ENCODE measurements at places on chromosomes 3 and 15.

- DNase-seq, result no peak
Observed at GRCh38 chr3:87792534-87793336, 266.1 kb downstream of the CGGBP1 start.

DNA sequence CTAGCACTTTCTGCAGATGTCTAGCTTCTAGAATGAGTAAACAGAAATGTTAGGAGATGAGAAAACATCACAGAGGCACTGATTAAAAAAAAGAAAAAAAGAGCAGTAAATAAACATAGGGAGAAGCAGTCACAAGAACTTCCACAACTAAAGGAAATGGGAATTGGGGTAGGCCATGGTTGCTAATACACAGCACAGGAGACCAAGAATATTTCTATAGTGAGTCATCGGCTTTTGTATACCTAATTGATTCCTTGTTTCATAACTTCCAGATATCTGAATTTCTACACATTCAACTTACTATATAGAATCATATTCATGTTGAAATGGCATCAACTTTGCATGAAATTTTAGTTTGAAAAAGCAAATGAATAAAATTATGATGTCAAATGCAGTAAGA, 47.3 kb upstream of the TCF12 start:
- DNase-seq, result no peak

GRCh38 chr15:35654332-35654731, 108.4 kb upstream of the DPH6 start:
- no peak for DNase-seq

DNA sequence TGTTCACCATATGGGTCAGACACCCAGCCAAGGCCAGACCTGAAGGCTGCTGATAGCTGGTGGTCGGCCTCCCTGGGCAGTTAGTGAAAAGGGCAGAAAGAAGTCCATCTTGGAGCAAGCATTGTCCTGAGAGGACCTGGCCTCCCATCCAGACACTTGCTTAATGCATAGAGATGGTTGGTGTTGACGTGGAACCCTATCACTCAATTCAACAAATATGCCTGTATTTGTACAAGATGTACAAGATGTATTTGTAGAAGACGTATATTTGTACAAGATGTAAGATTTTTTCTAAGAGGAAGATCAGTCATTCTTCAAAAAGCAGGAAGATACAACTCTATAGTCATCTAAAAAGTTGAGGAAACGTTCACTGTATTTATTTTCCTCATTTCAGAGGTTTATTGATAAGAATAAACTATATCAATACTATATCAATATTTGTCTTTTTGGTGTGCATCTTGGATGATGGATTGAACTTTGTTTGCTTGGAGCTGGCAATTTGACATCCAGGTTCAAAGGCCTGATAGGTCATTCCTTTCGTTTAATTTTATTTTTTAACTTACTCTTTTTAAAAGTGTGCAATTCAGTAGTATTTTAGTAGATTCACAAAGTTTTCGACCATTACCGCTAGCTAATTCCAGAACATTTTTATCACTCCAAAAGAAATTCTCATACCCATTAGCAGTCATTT, 5.9 kb downstream of the TMEM42 start:
- no peak for DNase-seq

DNA sequence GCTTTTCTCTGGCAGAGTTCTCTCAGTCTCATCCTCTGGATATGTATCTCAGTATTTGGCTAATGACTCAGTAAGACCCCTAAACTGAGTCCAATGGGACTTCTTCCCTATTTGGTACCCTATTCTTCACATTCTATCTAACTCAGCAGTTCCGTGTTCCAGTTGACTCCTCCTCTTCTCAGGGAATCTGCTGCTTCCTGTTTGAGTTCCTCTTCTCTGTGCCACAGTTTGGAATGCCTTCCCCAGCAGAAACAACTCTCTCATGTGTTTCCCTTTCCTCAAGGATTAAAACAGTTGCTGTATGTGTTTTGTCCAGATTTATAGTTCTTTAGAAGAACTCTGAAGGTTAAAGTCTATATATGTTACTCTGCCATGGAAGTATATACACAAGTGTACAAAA, 344.0 kb upstream of the RARB start:
- DNase-seq, result no peak

GRCh38 chr3:7817239-7817638, 684.4 kb upstream of the LMCD1 start:
- DNase-seq, result no peak

GRCh38 chr15:89346516-89347231, 12.1 kb upstream of the POLG start:
- DNase-seq, result no peak

DNA sequence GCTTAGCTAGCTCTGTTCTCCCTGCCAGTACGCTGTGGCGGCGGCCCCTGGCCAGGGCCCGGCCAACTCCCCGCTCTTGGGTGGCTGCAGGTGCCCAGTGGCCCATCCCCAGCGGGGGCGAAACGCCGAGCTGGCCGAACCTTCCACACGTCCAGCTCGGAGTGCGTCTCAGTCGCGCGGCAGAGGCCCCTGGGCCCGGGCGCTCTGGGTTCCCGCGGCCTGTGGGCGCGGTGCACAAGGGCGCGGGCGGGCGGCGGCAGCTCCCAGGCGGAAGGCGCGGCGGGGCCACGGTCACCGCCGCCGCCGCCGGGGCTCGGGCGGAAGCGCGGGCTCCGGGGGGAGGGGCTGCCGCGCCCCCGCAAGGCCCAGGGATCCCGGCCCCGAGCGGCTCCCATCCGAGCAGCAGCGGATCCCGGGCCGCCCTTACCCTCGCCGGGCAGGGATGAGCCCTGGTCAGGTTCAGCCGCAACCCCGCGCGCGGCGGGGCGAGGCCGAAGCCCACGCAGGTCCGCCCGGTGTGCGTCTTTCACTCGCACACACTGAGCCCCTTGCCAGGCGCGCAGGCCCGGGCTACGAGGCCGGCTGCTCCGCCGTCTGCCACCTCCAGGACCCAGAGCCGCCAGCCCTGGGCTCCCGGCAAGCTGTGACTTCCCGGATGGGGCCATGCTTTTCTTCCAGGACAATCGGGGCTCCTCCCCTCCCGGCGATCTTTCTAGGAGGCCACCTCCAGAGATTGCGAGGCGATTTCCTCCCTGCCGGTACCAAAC, 54.2 kb downstream of the CCDC54 start:
- DNase-seq, result peak; percentile 77

DNA sequence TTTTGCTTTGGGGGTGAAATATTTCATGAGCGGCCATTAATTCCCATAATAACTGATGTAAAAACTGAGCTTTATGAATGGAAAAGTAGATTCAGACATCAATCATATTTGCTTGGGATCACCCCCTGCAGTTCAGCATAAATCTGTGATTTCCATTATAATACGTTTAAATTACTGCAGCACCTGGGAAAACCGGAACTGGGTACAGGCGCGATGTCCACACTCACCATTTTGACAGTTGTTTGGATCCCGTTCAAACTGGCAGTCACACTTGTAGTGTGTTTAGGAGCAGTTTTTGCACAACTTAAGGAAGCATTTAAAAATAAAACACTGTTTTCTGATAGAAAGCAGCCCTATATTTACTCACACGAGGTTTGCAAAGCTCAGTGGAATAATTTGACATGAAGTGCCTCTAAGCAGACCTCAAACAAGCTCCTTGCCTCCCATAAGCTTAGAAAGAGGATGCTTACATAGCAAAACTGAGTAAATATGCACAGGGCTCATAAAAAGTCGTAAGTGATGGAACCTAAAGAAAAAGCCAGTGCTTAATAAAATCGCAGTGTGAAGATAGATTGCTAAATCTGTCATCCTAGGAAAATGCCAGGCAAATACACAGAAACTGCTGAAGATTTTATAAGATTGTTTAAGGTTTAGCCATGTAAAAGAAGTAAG, 377.6 kb downstream of the PTPRG start:
- DNase-seq, result no peak

DNA sequence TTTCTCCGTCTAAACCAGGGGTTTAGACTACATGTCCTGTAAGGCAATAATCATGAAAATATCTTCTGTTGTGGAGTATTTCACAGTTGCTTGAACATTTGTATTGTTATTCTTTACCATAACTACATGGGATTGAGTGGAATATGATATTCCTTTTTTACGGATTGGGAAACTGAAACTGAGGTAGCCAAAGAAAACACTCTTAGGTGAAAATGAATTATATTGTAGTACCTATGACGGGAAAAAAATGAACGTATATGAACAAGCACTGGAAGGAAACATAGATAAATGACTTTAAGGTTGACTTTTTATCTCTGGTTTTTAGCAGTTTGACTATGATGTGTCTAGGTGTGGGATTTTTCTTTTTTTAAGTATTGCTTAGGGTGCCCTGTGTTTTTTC, 35.6 kb downstream of the MAP2K1 start:
- no peak for DNase-seq

DNA sequence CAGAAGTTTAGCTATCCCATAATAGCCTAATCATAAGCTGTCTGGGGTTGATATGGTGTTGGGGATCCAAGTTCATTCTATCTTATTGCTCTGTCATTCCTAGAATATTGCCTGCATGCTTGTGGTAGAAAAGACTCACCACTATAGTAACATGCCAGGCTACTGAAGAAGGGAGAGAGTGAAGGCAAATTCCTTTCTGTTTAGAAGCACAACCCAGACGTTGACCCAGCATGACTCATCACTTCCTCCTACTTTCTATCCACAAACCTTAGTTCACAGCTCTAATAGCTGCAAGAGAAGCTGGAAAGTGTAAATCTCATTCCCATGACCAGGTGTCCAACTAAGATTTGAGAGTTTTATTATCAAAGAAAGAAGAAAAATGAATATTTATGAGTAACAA, 57.8 kb upstream of the NMD3 start:
- DNase-seq, result no peak

DNA sequence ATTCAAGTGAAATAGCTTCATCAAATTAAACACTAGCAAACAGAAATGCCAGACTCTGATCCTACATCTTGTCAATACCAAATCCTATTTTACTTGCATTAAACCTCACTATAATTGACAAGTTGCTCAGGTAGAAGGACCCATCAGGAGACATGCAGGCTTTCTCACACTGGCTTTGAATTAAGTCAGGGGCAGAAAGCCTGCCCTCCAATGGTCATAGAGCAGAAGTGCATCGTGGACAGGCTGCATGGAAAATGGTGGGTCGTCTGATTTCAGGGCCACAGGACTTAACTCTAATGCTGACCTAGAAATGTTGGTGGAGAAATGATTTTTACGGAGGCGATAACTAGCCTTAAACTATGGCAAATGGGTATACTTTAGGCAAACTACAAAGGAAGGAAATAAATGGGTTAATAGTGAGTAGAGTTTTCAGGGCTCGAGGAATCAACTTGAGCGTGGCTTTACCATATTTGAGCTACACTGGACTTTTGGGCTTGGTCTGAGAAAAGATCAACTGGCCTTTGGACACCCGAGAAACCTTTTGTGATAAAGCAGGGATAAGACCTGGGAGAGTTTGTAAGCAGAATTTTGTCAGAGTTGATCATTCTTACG, 283.9 kb downstream of the GRM7 start:
- no peak for DNase-seq

GRCh38 chr15:64636556-64636955, 138.8 kb downstream of the RBPMS2 start:
- DNase-seq, result no peak

DNA sequence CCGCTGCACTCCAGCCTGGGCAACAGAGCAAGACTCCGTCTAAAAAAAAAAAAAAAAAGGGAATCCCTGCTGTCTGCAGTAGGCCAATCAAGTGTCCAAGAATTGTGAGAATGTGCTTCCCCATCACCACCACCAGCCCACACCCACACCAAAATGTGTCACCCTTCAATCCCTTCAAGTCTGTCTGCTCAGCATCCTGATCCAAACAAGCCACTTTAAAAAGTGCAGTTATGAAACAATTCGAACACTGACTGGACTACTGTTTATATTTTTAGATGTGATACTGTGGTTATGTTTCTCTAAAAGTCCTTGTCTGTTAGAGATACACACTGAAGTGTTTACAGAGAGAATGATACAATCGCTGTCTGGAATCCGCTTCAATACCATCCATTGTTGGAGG, 78.1 kb upstream of the CGNL1 start:
- DNase-seq, result no peak
